ENCODE measurements at places on chromosomes 6 and 20.

- DNase-seq, result no peak
These were observed 1.8 kb downstream of the NFKBIE start for GRCh38 chr6:44263354-44264100.

- DNase-seq, result no peak
These were observed 112.1 kb downstream of the CDC5L start for GRCh38 chr6:44499609-44500008.

DNA sequence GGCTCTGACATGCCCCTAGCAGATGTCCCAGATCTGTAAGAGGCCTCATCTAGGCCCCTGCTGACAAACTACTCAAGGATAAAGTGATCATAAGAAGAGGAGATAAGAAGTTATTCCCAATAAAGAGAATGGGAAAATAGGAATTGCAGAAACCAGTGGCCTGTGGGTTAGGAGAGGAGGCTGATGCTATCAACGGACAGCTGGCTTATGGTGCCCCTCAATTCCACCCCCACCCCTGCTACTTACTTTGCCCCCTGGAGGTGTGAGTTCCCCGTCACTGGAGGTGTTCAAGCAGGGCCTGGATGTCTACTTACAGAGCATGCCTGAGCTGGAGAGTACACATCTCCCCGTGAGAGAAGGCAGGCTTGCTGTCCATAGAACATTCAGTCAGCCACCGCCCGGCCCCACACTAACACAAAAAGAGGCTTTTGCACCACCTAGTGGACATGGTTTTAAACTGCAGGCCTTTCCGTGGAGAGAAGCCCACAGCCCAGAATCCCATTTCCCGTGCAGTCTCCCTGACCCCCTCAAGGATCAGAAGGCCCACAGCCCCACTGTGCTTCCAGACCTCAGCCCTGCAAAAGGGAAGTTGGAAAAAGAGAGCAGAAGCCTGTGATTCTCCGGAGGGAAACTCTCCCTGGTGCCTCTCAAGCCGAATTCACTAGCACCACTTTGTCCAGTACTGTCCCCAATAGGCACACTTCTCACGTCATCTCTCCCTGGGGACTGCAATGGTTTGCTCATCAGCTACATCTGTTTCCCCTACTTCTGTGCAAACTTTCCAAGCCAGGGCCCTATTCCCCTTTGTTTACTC, 23.8 kb upstream of the BNIP5 start:
- peak; percentile 66 for DNase-seq

DNA sequence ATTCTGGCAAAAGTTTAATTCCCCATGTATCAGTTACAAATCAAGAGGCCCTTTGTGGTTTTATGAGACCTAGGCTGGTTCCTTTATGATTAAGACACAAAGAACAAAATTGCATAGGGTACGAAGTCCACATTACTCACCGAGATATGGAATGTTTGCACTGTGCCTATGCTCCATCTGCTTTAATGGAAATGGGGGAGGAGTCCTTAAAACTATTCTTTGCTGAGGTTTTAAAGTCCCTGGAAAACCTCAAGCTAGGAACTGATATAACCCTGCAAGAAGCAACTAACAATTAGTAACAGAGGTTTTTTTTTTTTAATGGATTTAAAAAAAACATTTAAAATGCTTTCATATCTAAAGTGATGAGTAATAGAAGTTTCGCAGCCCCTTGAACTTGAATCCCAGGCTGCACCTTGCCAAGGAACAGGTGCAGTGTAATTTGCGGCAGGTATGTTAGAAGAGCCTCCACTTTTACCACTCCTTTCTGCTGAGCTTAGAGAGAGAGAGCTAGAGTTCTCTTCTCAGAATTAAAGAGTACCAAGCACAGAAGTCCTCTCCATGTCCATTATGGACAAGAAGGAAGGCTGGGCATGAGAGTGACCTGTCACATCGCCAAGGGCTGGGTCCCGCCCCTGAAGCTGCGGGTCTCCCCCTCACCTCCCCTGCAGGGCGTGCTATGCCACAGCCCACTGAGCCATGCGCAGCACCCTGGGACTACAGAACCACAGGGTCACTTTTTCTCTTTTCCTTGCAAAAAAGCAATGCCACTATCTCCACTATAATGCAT, 2.3 kb downstream of the SERPINB1 start:
- peak; percentile 60 for DNase-seq

DNA sequence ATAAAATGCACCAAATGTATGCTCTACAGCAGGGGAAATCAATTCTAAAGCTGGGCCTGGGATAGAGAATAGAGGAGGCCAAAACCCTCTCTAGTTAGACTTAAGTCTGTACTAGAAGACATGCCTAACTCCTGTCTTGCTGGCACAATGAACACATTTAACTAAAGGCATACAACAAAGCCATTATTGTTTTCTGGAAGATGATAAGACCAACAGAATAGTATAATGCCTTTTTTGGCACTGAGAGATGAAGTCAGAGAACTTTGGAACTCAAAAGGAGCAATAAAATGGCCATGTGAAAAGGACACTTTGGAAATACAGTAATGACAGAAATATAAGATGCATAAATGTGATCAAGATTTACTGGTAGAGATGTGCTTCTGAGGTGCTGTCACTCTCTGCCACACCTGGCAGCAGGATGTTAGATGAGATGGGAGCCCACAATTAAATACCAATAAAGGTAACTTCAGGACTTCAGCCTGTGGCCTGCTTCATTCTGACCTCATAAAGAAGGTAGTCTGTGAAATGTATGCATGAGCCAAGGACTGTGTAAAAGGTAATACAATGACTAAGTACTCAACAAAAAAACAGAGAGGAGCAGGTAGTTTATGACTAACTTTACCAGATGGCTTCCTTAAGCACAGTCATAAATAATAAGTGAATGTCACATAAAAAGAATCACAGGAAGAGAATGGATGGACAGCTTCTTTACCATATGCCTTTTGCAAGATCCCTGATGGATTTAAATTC, 333.4 kb downstream of the BCKDHB start:
- DNase-seq, result no peak

- no peak for DNase-seq
These were observed 34.3 kb downstream of the FARS2 start for GRCh38 chr6:5295623-5296022.

- DNase-seq, result peak; percentile 30
These were observed 142.6 kb downstream of the MRPL14 start for GRCh38 chr6:43984442-43985321.

GRCh38 chr6:3013486-3013885, 13.8 kb downstream of the NQO2 start:
- DNase-seq, result peak; percentile 51

- no peak for DNase-seq
These were observed 73.2 kb downstream of the QRSL1 start for GRCh38 chr6:106702451-106703110.

- DNase-seq, result no peak
These were observed 364.6 kb downstream of the GJA1 start for GRCh38 chr6:121800047-121800446.

GRCh38 chr6:80357081-80357480, 250.6 kb downstream of the BCKDHB start:
- no peak for DNase-seq

DNA sequence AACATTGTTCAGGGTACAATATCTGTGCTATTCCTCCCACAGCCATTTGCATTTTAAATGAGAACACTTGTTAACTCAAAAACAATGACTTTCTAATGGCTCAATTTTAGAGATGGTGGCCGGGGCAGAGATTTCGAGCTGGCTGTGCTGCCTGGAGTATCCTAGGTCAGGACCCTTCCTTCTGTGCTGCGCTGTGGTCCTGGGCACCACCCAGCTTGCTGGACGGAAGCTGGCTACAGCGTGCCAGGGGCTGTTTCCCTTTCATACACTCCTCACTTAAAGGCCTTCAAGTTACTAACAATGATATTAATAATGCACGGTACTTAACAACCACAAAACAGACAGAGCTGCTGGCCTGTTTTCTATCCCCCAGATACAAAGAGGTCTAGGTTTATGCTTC, 194.4 kb upstream of the CST7 start:
- no peak for DNase-seq

DNA sequence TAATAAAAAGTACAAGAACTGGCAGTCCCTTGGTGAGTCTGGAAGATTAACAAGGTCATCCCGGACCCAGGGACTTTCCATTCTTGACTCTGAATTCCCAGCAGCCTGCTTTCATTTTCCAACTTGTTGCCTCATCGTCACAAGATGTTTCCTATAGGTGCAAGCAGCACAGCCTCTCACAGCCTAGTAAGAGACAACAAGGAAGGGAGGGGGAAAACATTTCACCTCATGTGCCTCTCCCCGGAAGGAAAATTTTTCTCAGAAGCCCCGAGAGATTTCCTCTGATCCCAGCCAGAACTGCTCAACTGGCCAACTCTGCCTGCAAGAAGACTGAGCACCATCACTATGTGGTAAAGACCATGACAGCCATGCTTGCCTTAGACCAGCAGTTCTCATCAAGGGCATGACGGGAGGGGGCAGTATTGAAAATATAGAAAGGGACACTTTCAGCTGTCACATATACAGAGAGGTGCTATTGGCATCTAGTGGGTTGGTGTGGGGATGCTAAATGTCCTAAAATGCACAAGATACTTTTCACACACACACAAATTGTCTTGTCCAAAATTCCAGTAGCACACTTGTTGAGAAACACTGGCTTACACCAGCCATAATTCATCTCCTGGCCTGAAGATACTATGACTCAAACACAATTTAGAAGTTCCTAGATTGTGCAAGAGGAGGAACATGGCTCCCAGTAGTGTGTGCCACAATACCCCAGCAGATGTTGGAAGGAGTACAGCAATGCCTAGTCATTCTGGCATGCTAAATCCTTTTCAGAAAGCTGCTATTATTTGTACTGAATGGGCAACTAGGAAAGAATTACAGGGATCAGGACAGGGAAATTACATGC, 10.8 kb upstream of the WTAP start:
- DNase-seq, result peak; percentile 99

- no peak for DNase-seq
These were observed 326.3 kb downstream of the UBE3D start for GRCh38 chr6:82739303-82739702.

DNA sequence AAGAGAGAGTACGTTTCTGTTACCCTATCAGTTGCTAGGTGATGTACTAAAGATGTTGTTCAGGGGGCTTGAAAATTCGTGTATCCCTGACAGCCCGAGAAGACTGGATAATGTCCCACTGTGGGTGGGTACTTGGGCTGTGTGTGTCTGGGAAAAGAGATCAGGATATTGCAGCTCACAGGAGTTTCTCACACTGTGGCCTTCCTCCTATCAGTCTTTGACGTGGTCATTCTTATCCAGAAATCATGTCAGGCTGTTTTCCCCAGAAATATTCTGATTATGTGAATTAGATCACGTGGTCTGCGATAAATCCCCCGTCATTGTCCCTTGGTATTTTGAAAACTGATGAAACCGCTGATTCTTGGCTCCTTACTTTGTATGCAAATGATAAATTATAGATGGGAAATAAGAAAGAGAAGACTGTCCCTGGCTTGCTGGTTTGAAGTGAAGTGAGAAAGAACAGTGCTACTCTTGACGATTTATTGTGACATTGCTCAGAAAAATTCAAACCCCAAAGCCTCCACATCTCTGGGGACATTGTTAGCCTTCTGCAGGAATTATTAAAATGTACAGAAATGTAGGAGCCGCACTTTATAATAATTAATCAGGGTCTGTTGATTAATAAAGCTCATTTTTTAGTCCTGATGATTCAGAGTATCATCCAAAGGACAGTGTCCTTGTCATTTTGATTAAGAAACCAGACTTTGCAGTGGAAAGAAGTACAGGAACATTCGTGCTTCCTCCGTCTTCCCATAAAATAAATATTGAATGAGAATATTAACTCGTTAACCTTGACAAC, 167.5 kb upstream of the TSHZ2 start:
- no peak for DNase-seq

- no peak for DNase-seq
These were observed 27.7 kb downstream of the BFSP1 start for GRCh38 chr20:17503301-17504065.

DNA sequence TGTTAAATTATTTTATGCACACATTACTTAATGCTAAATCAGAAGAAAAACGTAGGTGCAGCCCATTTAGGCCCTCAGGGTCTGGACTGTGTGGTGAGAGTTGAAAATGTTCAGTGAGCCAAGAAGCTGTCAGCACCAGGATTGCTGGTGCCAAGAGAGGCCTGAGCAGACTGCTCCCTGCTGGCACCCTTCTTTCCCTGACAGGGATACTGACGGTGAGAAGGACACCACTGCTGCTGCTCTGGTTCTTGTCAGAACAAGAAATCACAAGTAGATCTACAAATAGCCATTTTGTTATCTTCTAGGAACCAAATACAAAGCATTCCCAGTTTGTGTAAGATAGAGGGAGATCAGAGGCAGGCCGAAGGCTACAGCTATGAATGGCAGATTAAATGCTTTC, 48.7 kb upstream of the CRISP1 start:
- no peak for DNase-seq

GRCh38 chr6:6829872-6830685, 241.6 kb downstream of the LY86 start:
- DNase-seq, result no peak

DNA sequence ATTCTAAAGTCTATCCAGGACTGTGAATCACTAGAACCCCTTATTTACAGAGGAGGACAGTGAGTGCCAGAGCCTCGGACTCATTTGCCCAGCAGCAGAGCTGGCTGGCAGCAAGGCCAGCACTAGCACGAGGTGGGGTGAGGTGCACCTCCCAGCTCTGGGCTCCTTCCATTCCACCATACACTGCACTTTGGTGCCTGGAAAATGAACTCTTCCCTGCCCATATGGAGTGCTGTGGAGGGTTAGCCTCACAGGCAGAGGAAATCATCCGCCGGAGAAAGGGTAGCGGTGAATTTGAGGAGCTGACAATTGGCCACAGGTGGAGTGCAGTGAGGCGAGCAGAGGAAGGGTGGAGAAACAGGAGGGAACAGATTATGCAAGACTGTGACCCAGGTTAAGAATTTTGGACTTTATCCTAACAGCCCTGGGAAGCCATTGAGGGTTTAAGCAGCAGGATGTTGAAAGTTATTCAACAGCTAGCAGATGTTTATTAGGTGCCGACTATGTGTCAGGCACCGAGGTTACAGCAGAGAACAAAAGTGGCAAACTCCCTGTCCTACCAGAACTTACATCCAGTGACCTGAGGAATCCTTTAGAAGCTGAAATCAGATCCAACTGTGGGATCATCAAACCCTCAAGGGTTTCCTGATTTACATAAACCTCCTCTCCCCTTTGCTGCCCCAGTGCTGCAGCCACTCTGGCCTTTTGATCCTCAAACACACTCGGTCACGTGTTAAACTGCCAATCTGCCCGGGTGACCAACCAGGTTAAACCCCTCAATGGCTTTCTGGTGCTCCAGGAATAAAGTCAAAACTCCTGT, 6.2 kb downstream of the TRIM26 start:
- DNase-seq, result peak; percentile 56

GRCh38 chr6:135382182-135382628, 115.3 kb downstream of the AHI1 start:
- DNase-seq, result no peak

GRCh38 chr6:154352898-154353585, 3.6 kb downstream of the IPCEF1 start:
- no peak for DNase-seq

DNA sequence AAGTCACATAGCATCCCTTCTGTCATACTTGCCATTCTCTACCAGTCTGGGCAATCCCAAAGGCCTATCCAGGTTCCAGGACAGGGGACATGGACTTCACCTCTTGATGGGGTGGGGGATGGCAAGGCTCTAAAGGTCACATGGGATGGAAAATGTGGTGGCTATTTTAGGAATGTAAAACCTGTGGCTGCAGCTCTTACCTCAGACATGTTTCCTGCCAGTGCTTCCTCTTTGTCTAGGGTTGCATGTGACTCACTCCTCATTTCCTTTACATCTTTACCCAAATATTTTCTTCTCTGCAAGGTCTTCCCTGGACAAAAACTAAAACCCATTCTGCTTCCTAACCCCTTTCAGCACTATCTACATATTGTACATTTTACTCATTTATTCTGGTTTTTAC, 135.7 kb downstream of the BTBD3 start:
- DNase-seq, result peak; percentile 35
